ENCODE measurements at places on chromosomes 2 and 18.

DNA sequence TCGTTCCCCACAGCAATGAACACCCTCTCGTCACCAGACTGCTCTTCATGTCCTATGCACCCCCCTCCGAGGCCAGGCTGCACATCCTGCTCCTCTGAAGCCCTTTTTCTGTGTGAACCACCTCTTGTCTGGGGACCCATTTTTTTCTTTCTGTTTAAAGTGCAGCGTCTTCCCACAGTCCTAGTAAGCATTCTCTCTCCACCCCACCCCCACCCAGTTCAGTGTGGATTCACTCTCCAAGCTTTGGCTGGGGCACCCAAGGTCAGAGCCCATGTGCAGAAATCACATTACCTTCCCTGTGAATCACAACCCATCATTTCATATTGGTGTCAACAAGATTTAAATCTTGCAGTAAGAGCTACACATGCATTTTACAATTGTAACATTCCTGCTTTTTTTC, 26.4 kb upstream of the PKDCC start:
- DNase-seq = no peak

DNA sequence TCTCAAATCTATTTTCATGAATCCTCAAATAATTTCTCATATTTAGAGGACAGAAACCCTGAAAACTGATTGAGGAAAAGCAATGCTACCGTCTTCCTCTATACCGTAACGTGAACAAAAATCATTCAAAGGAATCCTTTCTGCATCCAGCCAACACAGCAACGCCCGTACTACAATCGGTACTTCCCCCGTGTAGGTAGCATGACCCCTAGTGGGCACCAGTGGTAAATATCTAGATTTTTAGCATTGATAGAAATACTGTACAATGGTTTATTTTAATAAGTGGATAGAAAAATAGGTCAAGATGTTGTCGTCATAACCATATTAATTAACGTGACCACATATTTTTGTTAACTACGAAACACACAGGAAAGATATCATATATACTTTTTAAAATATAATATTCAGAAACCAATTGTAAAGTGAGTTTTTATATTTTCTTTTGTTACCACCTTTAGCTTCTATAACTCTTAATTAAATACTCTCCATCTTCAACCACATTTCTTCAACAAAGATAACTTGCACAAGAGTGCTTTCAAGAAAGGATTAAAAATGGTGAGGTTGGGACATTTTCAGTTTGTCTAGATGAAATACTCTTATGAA, 194.1 kb downstream of the SS18 start:
- DNase-seq = peak; percentile 70

GRCh38 chr2:216181351-216181750, 72.2 kb downstream of the XRCC5 start:
- no peak for DNase-seq

- peak; percentile 76 for DNase-seq
Measured at GRCh38 chr2:216283038-216283900, 89.0 kb downstream of the MARCHF4 start.

- DNase-seq = no peak
Measured at GRCh38 chr18:10271481-10271880, 183.0 kb upstream of the APCDD1 start.

DNA sequence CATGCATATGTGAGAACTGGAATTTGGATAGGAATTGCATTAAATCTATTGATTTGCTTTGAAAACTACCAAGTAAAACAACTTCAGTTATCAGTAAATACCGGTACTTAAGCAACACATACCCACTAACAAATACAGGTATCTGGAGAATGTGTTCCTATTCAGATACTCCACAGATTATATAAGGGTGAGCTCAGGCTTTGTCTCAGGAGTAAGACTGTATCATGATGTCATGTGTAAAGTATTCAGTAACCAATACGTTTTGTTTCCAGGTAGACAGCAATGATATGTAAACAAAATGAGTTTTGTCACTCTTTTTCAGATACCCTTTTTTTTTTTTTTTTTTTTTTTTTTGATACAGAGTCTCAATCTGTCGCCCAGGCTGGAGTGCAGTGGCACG, 74.8 kb downstream of the DSC3 start:
- DNase-seq = no peak

DNA sequence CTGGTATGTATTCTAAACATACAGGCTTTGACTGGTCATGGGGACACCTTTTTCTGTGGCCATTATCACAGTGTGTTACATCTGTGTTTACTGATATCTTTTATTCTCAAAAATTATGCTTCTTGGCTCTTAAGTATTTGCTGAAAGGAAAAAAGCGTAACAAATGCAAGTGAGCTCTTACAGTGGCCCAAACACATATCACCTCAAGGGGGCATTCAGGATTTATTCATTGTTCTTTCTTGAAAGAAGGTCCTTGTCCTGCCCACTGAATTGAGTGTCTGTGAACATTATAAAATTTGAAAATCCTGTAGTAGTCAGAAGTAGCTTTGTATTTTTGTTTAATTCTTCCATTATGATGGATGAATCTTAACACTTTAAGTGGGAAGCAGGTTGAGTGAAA, 454.5 kb downstream of the XIRP2 start:
- DNase-seq = no peak

DNA sequence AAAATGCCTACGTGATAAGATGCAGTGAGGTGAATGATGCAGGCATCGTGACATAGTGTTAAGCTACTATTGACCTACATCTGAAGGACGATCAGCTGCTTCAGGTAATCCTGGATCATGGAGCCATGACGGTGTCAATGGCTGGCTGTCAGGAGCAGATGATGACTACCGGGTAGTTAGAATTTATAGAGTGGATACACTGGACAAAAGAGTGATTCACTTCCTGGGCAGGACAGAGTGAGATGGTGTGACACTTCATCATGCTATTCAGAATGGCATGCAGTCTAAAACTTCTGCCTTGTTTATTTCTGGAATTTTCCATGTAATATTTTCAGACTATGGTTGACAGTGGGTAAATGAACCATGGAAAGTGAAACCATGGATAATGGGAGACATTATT, 29.5 kb downstream of the METTL8 start:
- DNase-seq = no peak

Measured in HEK293T (cell line).